ENCODE measurements at places on chromosomes 11 and 22. TPM values are rescaled to one million over a fixed set of nuclear protein-coding genes. Genes with fewer than 3 reads are reported as not detected.

KCNA4 gene
- not detected for polyA plus RNA-seq

GRCh38 chr11:76008474-76008873, 193.5 kb downstream of the UVRAG start:
- no peak for DNase-seq

DNA sequence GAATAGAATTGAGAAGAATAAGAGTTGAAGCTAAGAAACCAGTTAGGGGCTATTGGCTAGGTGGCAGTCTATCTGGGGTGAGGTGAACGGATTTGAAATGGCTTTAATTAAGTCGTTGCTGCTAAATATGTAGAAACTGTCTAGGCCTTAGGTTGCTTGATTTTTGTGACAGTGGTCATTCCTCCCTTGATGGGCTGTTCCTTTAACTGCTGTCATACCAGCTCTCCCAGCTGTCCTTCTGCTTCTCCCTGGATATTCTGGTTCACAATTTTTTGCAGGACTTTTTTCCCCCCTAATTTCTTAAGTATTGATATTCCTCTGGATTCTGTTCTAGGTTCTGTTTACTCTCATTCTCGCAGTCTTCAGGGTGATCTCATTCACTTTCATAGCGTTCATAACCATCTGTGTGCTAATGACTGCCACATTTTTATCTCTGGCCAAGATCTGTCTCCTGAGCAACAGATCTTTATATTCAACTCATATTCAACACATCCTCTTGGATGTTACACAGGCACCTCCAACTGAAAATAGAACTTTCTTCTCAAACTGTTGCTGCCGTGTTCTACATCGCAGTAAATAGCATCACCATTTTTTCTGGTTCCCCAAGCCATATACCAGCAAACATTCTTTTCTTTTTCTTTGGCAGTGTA, 134.1 kb downstream of the UVRAG start:
- no peak for DNase-seq

DNA sequence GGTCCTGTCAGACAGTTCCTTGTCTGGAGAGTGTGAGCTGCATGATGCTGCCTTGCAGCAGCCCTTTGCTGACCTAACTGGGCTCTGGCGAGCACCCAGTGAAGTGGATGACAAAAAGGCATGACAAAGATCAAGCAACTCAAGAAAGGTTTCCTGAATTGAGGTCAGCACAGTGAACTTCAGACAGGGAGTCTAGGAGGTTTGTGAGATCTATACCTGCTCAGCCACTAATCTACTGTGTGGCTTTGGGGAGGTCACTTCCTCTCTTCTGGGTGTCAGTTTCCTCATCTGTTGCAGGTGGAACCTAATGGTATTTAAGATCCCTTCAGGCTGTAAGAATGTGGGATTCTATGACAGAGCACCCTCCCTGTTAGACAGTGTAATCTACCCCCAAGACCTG, 213.9 kb upstream of the NARS2 start:
- DNase-seq: no peak

MPZL2 gene
- polyA plus RNA-seq: 34.0 TPM

GRCh38 chr22:45227645-45228400, 12.9 kb downstream of the KIAA0930 start:
- DNase-seq: no peak

DNA sequence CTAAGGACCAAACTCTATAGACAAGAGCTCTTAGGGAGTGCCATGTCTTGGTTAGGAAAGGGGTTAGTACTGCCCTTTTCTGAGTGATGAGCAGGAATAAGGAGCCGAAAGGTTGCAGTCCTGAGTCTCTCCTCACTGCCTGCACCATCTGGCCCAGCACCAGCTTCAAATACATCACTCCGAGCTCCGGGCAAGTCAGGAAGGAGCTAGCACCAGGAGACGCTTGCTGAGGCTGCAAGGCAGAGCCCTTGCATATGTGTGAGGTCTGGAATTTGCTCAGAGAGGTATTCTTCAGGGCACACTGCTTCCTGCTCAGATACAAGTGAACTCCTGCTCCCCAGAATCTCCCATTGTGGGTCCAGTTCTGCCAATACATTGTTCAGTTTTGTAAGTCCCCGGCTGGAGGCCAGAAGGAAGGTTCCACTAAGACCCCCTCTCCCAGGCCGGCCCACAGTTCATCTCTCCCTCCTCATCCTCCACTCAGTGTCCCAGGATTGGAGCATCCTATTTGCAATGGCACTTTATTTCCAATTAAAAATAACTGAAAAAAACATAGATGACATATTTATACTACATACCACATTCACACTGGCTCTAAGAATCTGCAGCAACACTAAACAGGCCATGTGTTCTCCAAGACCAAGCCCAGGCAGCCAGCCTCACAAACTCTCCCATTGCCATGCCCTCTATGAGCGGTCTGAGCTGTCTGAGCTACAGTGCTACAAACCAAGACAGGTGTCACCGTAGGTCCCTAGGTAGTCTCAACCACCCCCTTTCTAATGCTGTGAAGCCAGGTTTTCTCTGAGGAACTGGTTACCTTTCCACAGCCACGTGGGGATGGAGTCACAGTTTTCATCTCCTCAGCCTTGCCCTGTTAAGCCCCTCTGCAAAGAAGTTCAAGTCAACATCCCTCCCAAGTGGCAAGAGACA, 55.1 kb upstream of the SPATA19 start:
- DNase-seq: no peak

DNA sequence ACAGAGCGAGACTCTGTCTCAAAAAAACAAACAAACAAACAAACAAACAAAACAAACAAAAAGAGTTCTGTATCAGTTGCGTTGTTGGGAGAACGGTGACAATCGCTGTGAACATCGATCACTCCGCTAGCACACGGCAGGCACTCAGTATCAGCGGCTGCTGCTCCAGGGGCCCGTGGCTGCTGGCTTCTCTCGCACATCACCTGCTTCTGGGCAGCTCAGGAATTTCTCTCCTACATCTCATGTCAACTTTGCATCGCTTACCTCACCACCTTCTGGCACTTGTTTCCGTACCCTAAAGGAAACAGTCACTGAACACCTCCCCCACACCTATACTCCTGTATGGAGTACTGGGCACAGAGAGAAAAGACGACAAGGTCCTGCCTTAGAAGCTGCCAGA, 70.3 kb upstream of the WNT7B start:
- no peak for DNase-seq

DNA sequence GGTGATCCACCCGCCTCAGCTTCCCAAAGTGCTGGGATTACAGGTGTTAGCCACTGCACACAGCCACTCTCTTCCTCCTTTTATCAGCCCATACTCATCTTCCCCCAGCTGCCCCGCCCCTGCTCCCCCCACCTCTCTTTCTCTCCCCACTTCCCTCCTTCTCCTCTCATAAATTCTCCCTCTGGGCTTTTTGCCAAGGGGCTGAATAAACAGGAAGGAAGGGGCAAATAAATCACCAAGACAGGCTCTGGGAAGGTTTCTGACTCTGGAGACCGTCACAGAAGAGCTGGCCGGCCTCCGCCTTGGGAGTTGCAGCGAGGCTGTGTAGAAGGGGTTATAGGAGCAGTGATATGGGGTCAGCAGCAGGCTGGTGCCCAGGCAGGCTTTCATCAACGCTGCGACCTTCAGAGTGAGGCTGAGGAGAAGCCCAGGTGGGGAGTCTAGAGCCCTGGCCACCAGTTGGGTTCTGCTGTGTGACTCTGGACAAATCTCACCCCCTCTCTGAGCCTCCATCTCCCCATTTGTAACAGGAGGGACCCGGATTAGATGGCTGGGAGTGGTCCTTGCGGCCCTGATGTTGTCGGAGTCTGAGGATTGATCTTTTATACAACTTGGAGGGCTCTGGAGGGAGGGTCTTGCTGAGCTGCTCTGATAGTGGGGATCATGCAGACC, 62.6 kb upstream of the RASD2 start:
- DNase-seq: peak; percentile 81

- no peak for DNase-seq
These were observed 26.4 kb upstream of the PPFIA1 start for GRCh38 chr11:70243912-70244652.

DNA sequence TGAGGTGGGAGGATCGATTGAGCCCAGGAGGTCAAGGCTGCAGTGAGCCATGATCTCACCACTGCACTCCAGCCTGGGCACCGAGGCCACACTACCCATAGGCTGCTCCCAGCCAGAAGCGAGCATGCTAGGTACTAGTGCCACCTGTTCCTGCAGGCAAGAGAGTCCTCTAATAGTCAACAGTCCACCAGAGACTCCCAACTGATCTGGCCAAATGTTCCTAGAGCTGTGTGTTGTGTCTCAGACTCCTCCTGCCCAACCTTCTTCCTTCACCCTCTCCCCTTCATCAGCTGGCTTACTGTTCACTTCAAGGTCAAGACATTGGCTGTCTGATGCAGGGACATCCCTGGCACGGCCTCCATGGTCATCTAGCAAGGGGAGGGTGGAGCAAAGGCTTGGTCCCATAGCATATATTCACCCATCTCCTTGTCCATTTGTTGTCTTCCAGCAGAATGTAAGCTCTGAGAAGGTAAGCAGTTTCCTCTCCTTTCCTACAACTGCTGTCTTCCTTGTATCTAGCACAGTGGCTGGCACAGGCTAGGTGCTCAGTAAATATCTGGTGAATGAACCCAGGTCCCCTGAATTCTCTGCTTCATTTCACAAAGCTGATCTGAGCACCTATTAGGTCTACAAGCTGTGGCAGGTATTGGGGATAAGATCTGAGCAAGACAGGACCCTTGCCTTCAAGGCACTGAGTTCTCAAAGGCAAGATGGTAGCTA, 126.2 kb upstream of the SERPIND1 start:
- no peak for DNase-seq

DNA sequence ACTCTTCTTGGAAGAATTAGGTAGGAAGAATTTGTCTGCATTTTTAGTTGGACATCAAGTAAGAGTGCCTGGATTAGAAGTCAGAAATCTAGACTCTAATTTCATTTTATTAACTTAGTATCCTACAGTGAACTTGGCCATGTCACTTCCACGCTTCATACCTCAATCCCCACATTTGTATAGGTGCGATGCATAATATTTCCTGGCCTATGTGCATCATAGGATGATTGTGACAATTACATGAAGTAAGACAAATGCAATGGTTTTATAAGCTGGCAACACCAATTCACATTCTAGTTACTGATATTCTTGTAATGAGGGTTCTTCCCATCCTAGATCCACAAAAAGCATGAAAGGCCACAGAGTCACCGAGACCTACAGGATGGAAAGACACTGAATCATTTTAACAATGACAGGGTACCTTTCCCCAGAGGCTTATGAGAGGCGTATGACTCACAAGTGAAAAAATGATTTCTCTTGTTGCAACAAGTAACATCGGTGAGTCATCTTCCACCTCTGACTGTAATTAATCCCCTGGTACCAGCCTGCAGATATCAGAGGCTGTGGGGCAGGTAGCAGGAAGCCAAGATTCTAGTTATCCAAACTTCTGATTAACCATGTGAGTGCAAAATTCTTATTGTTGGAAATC, 56.0 kb upstream of the OR5AK2 start:
- DNase-seq: peak; percentile 92

FGF4 gene
- not detected for polyA plus RNA-seq

DNA sequence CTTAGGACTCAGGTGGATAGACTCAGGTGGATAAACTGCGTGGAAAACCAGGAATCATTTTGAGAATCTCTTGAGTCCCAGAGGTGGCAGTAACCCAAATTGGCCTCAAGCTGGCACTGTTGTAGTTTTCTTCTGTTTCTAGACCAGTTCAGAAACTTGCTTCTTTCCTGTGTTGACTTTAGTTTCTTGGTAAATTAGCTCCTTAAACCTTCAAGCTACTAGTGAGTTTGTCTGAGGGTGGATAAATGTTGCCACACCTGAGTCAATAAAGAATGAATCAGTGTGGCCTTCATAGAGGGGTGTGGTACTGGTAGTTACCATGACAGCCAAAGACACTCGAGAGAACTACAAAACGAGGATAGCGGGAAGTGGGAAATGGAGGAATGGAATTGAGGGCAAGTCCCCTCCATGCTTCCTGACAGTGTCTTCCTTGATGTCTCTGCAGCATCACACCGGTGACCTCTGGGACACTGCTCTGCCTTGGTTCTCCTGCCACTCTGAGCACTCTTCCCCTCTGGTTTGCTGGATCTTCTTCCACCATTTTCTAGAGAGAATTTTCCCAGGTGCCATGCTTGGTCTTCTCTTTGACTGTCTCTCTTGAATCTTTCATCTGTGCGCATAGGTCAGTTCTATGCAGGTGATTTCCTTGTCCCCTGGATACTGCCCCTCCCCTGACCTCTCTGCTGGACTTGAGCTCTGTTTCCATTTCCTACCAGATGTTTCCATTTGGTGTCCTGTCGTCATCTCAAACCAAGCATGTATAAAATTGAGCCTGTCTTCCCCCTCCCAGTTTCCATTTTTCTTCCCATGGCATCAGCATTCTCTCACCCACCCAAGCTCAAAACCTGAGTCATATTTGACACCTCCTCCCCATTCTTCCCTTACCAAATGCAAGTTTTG, 7.2 kb downstream of the POLD4 start:
- peak; percentile 85 for DNase-seq

GRCh38 chr22:28096161-28096560, 177.1 kb upstream of the PITPNB start:
- no peak for DNase-seq

GRCh38 chr11:36741515-36741914, 143.5 kb upstream of the RAG2 start:
- no peak for DNase-seq

DNA sequence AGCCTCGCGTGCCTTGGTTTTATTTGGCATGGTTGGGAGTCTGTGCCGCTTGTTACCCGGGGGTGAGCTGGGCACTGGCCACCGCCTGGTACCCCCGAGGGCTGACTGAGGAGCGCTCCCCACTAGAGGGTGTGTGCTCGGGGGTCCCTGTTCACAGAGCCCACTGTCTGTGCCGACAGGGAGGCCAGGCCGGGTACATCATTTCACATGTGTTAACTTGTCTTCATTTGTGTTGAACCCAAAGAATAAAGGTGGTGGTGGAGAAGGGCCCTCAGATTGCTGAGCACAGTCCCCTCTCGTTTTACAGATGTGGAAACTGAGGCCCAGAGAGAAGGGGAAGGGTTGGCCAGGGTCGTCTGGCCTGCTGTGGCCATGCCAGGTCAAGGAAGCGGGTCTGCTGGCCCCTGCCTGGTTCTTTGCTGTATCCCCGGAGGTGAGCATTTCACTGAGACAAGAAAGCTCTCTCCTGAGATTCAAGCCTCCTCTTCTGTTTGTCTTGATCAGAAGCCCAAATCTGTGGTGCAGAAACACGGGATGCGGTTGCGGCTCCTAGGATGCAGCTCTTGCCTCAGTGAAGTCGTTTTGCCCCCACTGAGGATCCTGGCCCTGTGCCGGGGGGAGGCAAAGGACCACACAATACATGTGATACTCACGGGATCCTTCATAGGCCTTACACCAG, 60.8 kb downstream of the FBLN1 start:
- DNase-seq: no peak

LINC01488 gene
- not detected for polyA plus RNA-seq

MPZL3 gene
- polyA plus RNA-seq: 4.3 TPM

DNA sequence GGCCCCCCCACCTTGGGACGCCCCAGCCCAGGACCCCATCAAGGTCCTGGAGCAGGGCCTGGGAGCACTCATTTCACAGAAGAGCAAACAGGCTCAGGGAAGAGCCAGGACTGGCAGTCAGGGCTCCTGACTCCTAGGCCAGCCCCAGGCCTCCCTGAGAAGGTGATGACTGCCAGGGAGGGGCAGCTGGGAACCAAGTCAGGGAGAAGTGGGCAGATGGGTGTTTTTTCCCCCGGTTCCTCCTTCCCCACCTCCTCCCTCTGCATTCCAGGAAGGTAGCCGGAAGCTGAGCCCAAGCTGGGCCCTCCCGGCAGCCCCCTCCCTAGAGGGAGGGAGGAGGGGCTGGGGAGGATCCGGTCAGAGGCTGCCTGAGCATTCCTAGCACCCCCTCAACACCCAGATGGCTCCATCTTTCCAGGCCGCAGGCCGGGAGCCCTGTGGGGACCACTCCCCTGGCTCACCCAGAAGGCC, 19.6 kb downstream of the MYRF start:
- no peak for DNase-seq

GRCh38 chr22:30424534-30425326, 838 bp upstream of the MTFP1 start:
- no peak for DNase-seq
